ENCODE measurements at places on chromosomes 5 and 9. TPM values are rescaled to one million over a fixed set of nuclear protein-coding genes. Genes with fewer than 3 reads are reported as not detected.

The BTNL3 gene
- not detected for total RNA-seq

The AUH gene
- total RNA-seq = 24.1 TPM

DNA sequence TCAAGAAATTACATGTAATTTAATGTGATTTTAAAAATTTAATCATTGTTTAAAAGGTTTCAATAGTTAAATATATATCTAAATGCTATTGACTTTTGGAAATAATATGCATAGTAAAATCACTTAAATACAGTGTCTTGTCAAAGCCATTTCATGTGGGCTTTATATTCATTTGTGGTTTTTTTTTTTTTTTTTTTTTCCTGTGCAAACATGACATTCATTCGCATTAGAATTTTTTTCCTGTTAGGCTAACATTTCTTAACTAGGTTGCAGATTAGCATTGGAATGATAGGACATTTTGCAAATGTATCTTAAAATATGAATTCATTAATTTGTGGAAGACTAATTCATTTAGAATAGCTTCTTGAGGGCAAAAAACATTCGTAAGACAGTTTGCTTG is 149.8 kb downstream of the PBX3 start:
- no peak for DNase-seq

GRCh38 chr9:108083796-108084352 is 594.3 kb upstream of the KLF4 start:
- no peak for DNase-seq

- DNase-seq = no peak
Measured at GRCh38 chr5:179169836-179170235, 109.7 kb downstream of the ZNF354C start.

GRCh38 chr5:139634028-139634325 is 14.2 kb upstream of the CXXC5 start:
- no peak for DNase-seq

GRCh38 chr9:127386981-127387380 is 10.0 kb upstream of the SLC2A8 start:
- no peak for DNase-seq

- DNase-seq = no peak
Measured at GRCh38 chr9:28059192-28059591, 485.9 kb upstream of the C9orf72 start.

DNA sequence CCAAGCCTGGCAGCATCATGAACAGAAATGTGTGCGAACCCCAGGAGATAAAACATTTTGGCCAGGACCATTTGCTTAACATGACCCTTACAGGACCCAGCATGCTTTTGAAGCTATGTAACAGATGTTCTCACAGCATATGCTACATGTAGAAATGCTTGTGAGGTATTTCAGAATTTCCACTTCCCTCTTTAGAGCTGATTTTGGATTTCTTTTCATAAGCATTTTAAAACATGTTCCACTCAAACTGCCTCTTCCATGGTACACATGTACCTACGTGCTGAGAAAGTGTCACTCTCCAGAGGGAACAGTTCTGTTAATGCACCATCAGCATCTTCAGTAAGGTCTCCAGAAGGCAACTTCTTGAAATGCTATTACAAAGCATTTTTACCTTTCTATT is 15.7 kb upstream of the TSSK1B start:
- DNase-seq = no peak

- DNase-seq = no peak
Measured at GRCh38 chr5:143134269-143134668, 269.2 kb downstream of the NR3C1 start.
